ENCODE measurements at places on chromosomes 4 and X.

DNA sequence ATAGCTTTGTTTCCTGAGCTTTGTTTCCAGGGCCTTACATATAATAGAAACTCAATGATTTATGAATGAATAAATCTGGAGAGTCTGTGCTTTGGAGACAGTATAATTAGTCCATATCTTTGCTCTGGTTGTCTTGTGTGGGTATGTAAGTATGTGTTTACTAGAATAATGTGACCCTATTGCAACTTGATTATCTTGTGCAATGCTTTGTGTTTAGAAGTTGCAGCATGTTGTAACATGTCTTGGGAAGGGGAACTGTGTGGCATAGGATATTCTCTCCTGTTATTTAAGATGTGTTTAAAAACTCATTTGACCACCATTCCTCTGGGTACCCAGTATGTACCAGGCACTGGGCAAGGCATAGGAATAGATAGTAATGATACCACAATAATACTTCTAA lies 6.1 kb downstream of the SPATA18 start:
- DNase-seq, result no peak

- DNase-seq, result no peak
These were observed 280.5 kb upstream of the EDA2R start for GRCh38 chrX:66919280-66919832.

DNA sequence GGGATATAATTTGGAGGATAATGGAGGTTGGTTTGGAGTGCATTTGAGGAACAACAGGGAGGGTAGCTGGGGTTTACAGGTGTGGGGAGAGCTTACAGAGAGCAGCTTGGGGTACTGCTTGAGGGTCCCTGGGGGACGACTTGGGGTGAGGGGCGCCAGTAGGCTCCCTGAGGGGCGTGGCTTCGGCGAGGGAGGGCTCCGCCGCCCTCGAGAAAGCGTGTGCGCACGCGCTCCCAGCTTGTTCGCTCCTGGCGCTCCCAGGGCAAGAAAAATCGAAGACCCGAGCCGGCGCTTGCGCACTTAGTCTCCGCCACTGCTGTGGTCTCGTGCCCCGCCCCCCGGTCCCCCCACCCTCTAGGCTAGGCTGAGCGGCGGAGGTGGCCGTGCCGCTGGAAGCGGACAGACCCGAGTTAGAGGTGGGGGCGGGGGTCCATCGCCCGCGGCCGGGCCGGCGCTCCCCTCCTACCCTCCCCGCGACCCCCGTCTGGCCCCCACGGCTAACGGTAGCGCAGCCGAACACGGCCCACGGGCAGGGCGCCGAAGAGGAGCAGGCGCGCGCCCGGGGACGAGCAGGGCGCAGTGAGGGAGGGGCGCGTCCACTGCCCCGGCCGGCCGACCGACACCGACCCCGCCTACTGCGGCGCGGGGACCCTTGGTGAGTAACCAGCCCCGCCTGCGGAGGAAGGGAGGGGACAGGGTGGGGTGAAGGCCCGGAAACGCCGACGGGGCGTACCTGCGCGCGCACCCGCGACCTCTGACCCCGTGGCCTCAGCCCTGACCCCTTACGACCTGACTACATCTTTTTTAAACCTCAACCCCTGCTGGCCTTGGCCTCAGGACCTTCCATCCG lies 5.4 kb upstream of the CCDC120 start:
- DNase-seq, result peak; percentile 55

GRCh38 chr4:70915036-70915815 lies 13.1 kb downstream of the MOB1B start:
- DNase-seq, result no peak

DNA sequence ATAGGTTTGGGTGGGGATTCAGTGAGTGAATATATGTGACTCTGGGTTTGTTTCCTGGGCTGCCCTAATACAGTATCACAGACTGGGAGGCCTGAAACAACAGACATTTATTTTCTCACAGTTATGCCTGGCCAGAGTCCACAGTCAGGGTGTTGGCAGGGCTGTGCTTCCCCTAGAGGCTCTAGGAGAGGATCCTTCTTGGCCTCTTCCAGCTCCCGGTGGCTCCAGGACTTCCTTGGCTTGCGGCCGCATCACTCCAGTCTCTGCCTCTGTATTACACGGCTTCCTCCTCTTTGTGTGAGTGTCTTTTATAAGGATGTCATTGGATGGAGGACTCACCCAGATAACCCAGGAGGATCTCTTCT lies 5.2 kb upstream of the JAKMIP1 start:
- DNase-seq, result no peak

DNA sequence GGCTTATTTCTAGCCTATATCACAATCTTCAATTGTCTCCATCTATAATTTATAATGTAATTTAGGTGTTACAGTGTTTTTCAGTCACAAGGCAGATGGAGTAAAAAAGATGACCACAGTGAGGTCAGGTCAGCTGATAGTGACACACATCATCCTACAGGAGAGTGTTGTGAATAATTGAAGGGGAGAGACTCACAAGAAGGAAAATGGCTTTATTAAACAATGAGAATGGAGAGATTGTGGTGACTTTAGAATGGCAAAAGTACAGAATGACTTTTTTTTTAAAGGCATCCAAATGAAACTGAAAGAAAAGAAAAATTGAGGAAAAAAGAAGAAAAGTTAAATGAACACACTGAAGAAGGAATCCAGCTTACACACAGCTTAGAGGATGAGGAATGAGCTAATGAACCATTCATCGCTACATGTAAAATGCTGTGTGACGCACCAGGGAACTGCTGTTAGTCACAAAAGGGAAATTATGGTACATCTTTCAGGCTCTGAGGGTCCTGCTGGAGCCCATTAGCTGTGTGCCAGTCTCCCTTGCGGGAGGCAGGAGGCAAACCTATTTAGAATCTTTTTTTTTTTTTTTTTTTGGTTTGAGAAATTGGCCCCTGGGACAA lies 56.6 kb downstream of the SPRY1 start:
- no peak for DNase-seq

DNA sequence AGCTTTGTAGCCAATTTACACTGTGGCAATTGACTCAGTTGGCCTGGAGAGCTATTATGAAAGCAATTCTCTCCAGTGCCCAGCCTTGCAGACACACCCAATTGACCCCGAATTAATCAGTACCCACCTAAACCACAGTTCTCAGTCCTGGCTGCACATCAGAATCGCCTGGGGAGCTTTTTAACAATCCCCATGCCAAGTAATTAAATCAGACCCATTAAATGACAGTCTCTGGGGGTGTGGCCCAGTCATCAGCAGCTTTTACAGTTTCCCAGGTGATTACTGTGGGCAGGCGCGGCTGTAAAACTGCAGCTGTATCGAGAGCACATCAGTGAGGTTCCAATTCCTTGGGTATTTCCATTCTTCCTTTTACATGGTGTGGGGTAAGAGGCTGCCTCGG lies 460.9 kb upstream of the FAT1 start:
- DNase-seq, result no peak

DNA sequence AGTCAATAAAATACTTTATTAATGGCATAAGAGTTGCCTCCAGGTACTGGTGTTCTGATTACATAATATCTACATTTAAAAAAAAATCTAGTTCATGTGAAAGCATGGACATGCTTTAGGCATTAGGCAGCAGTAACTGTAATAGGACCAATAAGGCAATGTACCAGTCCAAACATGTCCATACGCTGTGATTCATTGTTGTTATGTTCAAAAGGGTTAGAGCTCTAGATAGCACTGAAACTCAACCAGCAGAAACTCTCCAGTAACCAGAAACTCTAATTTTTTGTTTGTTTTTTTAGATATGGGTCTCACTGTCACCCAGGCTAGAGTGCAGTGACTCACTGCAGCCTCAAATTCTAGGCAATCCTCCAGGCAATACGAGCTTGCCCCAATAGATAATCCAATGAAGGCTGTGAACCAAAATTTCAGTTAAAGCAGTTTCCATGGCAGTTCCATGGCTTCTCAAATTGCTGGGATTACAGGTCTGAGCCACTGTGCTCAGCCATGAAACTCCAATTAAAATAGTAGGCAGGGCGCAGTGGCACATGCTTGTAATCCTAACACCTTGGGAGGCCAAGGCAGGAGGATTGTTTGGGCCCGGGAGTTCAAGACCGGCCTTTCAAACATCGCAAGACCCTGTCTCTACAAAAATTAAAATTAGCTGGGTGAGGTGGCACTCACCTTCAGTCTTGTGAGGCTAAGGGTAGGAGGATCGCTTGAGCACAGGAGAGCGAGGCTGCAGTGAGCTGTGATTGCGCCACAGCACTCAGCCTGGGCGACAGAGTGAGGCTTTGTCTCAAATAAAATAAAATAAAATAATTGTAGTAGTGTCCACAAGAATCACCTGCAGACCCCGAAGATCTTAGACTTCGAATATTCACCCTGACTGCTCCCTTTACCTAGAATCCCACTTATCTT lies 36.3 kb downstream of the MGARP start:
- no peak for DNase-seq

- DNase-seq, result no peak
These were observed 2017.6 kb upstream of the IGFBP7 start for GRCh38 chr4:59127743-59128142.

DNA sequence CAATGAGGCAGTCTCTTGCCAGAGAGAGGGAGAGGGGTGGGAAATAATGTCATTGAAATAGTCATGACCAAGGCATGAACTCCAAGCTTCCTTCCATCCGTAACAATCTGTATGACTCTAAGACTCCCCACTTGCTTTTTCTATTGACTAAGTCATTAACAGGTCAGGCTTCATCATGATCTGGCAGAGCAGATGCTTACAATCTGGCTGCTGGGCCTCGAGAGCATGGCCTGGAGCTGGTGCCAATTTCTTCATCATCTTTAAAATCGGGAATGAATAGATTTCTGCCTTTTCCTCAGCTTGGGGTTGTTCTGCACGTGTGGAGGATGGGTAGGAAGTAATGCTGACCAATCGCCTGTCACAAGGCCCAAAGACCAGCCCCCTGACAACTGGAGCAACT lies 280.6 kb upstream of the CLNK start:
- DNase-seq, result no peak

GRCh38 chrX:41180194-41180908 lies 95.1 kb downstream of the USP9X start:
- peak; percentile 38 for DNase-seq

- no peak for DNase-seq
These were observed 75.1 kb upstream of the DDX3X start for GRCh38 chrX:41258871-41259270.

GRCh38 chrX:128518508-128518907 lies 466.3 kb upstream of the ACTRT1 start:
- DNase-seq, result no peak

DNA sequence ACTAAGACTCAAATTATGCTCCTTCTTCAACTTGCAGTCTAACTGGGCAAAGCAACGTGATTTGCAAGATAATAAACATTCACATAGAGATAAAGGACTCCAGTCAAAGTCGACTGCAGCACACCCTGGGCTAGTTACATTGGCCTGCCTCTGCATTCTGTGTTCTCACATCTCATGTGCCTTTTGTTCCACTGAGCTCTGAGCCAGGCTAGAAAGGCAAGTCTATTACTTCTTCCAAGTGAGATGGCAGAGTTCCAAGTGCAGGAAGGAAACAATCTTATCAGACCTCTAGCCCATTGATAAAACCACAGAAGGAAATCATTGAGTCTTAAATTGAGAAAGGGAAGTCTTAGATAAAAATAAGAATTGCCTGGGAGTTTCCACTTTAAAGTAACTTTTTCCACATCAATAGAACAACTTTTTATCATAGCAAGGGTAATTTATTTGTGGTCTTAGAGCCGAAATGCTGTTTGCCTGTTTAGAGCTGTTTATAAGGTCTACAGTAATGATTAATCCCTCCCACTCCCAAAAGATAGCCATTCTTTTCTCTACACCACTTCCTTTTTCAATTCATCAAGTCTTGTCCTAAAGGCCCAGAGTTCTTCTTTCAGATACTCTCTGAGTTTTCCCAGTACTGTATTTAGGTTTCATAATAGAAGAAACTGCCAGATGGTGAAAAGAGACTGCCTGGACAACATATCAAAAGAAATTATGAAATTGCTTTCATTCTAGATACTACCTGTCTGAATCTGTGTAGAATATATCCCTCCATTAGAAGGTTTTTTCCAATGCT lies 200.2 kb downstream of the GUCY2F start:
- DNase-seq, result no peak

GRCh38 chr4:152220201-152220666 lies 315.7 kb downstream of the FBXW7 start:
- DNase-seq, result no peak

DNA sequence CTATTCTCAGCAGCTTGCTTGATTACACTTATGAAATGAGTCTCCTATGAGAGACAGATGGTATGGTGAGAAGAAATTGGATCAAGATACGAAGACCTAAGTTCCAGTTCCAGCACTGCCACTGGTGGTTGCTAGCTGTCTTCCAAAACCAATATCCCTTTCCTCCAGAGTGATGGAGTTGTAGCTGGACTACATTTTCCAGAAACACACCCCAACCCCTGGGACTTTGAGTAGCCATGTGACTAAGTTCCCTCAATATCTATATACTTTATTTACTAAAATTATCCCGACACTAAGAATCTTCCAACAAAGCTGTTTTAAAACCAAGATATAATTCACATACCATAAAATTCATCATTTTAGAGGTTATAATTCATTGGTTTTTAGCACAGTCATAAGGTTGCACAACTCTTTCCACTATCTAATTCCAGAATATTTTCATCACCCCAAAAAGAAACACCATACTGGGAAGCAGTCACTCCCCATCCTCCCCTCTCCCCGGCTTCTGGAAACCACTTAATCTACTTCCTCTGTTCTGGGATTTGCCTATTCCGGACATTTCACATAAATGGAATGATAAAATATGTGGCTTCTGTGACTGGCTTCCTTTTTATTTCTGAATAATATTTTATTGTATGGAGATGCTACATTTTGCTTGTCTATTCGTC lies 118.0 kb downstream of the MANBA start:
- no peak for DNase-seq

DNA sequence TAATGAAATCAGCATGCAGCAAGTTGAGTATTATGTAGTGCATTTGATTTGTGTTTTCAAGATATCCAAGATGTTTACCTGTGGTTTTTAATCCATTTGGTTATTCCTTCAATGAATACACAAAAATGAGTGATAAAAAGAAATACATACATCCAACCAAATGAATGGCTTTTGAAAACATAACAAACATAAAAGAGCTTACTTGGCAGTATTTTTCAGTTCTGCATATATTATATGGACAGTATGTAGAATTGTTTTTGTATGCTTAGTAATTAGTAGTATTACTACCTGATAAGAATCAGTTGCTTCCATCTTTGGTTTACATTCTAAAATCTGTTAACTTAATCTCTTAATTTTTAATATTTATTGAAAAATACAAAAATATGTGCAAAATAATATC lies 908.9 kb upstream of the AGA start:
- DNase-seq, result no peak

DNA sequence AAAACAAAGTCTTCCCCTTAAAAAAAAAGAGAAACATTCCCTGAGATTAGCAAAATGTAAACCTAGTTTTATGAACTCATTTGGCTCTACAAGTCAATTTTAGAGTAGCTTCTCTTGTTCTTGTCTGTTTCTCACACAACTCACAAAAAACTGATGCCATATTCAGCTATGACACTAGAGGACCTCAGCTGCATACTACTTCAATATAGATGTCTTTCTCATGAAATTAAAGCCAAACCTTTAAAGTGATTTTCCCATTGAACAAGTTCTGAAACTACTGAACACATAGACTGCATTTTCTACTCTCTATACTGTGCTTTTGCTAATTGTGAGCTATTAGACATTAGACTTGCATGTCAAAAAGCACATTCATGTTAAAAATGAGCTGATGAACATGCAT lies 49.8 kb downstream of the TBCK start:
- DNase-seq, result no peak

GRCh38 chr4:102935716-102936115 lies 66.9 kb downstream of the CISD2 start:
- no peak for DNase-seq
